Non-pigmented ciliary epithelial cell (primary cell): ENCODE measurements at places on chromosomes 3 and 15.

DNA sequence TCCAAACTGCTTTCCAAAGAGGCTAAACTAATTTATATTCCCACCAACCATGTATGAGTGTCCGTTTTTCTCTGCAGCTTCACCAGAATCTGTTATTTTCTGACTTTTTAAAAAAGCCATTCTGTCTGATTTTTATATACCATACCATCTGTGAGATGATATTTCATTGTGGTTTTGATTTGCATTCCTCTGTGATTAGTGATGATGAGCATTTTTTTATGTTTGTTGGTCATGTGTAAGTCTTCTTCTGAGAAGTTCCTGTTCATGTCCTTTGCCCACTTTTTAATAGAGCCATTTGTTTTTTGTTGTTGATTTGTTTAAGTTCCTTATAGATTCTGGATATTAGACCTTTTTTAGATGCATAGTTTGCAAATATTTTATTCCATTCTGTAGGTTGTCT, 179.4 kb upstream of the ALCAM start:
- no peak for DNase-seq

DNA sequence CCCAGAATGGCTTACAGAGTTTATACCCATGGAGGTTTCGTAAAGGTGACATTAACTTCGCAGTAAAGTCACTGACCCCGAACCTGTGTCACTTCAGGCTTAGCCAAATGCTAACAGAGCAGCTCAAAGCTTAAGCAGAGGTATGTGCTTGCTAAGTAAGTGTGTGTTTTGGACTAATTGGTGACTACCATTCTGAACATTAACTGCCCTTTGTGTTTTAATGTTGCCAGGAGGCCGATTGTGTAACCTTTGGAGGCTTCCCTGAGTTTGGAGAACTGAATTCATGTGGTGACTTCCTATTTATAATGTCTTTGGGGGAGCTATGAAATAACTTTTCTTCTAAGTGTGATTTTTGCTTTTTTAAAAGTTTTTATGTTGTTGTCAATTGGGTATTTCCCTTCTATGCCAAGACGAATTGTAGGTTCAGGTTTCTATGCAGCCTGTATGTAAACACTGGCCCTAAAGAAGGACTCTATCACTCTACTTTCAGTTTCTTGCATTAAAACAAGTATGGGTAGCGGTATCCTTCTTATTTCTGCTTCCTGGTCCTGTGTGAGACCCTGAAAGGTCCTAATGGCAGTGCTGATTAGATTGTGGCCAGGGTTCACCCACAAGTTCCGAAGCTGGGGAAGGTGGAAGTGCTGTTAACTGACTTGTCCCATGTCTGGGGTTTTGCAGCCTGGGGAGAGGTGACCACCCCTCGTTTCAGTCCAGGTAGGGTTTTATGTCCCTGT, 86.3 kb downstream of the IGF1R start:
- DNase-seq: no peak

GRCh38 chr3:13706451-13706850, 157.5 kb downstream of the FBLN2 start:
- DNase-seq: no peak

DNA sequence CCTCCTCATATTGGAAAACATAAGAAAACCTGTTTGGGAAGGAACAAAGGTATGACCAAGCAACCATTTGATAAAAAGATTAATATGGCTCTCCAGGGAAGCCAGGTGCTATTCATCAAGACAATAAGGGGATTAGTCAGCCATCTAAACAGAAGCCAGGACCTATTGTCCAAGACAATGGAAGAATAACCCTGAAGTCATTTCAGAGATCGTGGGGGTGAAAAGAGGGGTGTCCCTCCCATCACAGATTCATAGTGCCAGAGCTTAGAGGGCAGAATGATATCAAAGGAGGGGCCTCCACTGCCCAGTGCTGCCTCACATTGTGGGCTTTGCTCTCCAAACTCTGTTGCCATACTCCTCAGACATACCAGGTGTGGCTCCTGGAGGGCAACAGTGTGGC, 73.5 kb downstream of the DAPK2 start:
- no peak for DNase-seq

GRCh38 chr3:157249606-157250005, 89.7 kb upstream of the CCNL1 start:
- DNase-seq: no peak

- DNase-seq: no peak
Observed at GRCh38 chr3:126573492-126574117, 14.9 kb upstream of the C3orf22 start.

GRCh38 chr3:23565041-23565775, 240.5 kb upstream of the UBE2E1 start:
- no peak for DNase-seq

DNA sequence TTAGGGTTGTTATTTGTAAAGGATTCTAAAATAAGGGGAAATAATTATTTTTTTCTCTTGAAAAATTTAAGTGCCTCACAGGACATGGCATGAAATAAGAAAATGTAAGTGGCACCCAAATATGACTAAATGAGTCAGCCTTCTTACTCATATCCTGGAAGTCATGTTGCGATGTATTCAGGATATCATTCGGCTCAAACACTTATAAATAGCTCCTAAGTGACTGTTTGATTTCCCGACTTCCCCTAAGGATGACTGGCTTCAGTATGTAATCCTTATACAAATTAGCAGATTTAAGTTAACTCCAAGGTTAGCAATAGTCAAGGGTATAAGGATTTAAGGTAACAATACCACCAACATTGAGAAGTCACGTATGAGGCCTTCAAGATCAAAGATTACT, 57.3 kb upstream of the OSTN start:
- DNase-seq: peak; percentile 75

- DNase-seq: no peak
Observed at GRCh38 chr3:169179321-169179720, 484.2 kb downstream of the MECOM start.

GRCh38 chr3:40617084-40617483, 92.3 kb downstream of the ZNF621 start:
- no peak for DNase-seq

DNA sequence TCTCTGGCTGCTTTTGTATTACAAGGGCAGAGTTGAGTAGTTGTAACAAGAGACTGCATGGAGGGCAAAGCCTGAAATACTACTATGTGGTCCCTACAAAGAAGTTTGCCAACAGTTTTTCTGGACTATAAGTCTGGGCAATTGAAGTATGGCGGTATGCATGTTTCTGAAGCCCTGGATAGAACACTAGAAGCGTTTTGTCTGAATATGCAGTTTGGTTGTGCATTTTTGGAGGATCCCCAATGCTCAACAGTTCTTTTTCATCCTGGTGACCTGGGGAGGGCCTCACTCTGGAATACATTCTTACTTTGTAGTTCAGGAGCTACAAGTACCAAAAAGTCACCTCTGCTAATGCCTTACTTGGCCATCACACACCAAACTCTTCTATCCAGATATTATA, 29.6 kb downstream of the SH3GL3 start:
- no peak for DNase-seq

DNA sequence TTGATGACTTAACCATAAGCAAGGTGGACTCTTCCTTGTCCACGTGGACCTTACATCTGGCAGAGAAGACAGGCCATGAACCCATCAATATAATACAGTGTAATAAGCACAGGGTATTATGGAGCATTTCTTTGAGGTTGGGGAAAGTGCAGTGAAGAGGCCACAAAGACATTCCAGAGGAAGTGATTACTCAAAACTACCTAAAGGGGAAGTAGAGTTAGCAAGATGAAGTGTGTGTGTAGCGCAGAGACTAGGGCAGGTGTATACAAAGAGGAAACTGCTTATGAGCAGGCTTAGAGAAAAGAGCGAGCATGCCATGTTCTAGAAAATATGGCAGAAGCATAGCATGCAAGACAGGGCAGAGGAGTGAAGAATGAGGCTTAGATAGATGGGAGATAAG, 17.9 kb downstream of the CP start:
- DNase-seq: no peak

DNA sequence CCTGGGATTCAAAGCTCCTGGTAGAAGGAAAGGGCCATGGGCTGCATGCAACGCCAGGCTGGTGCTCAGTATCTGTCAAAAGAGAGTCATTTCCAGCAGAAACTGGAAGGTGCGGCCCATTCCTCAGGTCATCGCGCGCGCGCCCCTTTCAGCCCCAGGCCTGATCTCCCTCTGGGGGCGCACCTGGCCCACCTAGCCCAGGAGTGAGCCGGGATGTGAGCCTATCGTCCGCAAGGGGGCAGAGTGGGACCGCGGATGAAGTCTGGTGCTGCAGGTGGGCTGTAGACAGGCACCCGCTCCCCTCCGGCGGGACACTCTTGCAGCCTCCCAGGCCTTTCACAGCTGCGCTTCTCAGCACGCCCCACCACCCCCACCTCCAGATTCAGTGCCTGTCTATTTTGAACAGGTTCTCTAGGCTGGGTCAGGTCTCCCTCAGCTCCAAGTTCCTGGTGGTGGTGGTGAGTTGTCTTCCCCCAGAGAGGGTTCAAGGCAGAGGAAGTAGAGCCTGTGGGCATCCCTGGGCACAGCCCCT, 5.8 kb upstream of the RPL29 start:
- no peak for DNase-seq

- DNase-seq: no peak
Observed at GRCh38 chr3:184821034-184821433, 9.1 kb downstream of the VPS8 start.

- DNase-seq: no peak
Observed at GRCh38 chr15:73919706-73920105, 6.6 kb upstream of the LOXL1 start.

- no peak for DNase-seq
Observed at GRCh38 chr3:150183678-150184425, 213.2 kb upstream of the PFN2 start.

GRCh38 chr3:30548600-30548999, 57.8 kb upstream of the TGFBR2 start:
- DNase-seq: no peak

DNA sequence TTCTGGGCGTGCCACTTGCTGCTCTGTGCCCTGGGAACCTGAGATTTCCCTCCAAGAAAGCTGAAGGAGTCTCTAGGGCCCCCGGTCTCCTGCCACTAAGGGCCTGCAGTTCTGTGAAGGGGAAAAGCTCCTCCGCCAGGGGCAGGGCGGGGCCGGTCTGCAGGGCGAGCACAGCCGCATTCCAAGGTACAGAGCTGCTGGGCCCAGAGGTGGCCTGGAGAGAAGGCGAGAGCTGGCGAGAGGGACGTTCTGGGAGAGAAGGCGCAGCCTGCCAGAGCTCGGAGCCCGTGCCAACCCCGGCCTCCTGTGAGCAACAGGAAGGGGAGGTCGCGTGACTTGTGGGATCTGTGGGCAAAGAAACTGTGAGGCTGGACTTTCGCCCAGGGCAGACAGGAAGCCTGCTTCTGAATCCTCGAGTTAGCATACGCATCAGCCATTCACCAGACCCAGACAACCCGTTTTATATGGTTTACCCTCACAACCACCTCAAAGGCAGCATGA, 500.4 kb downstream of the SHQ1 start:
- peak; percentile 40 for DNase-seq

GRCh38 chr15:83585601-83586335, 68.2 kb upstream of the ADAMTSL3 start:
- DNase-seq: no peak

GRCh38 chr15:69760258-69760845, 307.7 kb downstream of the RPLP1 start:
- DNase-seq: no peak

GRCh38 chr3:55782807-55783206, 295.7 kb upstream of the WNT5A start:
- DNase-seq: no peak

GRCh38 chr3:112247900-112248299, 46.1 kb downstream of the SLC9C1 start:
- DNase-seq: no peak

DNA sequence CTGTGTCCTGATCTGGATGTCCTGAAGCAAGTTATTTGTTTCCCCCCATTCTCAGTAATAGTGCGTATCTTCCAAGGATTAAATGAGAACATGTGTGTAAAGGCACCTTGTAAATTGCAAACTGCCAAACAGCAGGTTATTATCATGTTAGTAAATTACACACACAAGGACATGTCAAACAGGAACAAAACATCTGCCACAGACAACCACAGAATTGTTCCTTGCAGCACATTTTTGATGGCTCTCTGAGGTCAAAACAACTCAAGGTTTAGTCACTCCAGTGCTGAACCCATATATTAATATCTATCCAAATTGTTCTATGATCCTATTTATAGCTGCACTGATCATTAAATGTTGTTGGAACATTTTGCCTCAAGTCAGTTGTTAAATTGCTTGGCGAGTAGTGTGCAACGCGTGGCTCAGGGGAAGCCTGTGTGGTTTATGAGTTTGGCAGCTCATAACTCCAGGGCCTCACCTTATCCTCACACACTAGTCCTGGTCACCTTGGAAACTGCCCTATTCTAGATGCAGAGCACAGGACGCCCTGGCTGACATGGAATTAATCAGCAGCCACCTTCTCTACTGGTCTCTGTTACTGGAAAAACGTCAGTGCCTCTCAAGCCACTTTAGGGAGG, 46.3 kb upstream of the CDV3 start:
- DNase-seq: no peak

DNA sequence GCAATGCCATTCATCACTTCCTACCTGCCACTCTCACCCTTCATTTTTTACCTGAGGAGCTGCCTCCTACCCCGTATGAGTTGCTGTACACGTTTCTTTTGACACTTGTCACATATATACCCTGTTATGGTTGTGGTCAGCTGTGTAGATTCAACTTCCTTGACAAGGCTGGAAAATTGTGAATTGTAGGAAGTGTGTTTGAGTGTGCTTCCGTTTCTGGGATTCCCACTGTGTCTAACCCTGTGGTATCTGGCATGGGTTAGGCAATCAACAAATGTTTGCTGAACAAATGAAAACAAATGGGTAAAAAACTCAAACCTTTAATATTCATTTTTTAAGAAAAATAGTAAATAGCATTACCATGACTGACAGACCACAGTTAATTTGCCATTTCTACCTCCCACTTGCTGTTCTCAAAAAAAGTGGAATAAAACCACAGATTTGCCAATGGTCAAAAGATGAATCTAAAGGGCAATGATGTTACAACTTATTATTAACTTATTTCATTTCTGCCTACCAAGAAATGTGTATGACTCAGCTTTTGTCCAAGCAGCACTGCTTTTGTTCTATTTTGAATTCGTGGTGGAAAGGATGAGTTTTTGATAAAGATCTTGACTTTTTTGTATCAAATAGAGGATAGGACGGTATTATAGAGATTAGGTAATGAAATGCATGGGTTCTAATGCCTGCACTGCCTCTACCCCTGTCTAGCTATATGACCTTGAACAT, 404.6 kb downstream of the LPP start:
- no peak for DNase-seq
